ENCODE measurements at places on chromosomes 4 and X.

DNA sequence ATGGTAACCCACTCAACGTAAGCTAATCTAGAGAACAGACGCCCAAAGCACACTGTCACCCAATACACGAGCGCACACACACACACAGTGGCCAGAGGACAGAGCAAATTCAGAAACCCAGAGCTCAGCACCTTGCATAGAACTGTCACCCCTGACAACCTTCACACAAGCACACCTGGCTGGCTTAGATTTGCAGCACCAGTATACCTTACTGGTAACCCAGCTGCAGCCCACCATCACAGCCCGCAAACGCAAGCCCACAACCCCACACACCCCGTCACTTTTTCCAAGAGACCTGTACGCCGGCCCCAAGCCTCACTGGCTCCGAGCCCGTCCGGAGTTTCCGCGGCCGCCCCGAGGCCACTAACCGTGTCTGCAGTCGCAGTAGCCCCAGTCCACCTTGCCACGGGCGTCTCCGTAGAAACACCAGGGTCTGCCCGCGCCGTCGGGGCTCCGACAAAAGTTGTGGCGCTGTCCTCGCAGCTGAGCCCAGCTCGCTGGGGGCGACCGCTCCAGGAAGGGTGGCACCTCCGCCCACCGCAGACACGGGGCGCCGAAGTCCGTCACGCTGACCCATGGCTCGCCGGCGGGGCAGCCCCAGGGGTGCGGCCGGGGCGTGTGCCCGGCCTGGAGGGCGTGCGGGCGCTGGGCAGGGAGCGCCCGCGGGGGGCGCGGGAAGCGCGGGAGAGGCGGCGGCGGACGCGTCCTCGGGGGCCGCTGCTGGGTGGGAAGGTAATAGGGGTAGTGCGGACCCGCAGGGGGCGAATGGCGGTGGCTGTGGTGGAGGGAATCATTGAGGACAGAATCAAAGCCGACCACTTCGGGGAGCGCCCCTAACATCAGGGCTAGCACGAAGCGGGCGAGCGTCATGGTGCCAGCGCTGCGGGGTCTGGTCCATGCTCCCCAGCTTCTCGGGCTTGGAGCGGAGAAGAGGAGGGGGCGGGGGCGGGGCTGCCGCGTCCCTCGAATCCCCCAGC, 664 bp downstream of the PRSS12 start:
- no peak for DNase-seq

- no peak for DNase-seq
Observed at GRCh38 chr4:152454398-152455011, 81.4 kb downstream of the FBXW7 start.

GRCh38 chr4:57710053-57710452, 599.9 kb upstream of the IGFBP7 start:
- no peak for DNase-seq

DNA sequence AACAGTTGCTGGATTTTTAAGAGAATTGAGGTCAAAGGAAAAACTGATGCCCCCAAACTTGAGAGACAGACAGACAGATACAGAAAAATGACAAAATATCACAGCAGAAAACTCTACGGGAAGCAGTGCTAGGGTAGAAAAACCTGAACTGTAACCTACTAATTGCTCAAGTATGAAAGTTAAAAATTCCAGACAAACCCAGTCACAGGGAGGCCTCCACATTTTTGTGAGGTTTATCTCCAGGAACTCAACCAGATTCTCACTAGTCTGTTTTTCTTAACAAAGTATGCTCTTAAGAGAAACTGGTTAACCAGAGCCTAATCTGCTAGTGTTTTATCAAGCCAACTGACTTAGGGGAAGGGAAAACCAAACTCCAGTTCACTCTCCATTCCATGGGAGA, 19.9 kb upstream of the PPP3CA start:
- no peak for DNase-seq

DNA sequence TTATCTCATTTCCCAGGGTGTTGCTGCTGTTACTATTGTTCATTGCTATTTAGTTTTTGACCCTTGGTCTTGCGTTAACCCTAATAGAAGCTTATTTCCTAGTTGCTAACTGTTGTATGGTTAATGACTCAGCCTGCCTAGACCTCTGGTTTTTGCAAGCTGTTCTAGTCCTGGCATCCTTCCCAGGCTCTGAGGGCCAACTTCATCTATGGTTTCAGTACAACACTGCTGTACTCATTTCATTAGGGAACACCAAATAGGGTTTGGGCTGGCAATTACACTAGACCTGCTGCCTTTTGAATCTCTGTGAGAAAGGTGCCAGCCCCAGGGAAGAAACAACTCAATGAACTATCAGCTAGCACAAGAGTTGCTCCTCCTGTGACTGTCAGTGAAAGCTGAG, 59.6 kb downstream of the DCX start:
- no peak for DNase-seq

GRCh38 chr4:53592122-53592521, 836 bp upstream of the LNX1 start:
- no peak for DNase-seq

DNA sequence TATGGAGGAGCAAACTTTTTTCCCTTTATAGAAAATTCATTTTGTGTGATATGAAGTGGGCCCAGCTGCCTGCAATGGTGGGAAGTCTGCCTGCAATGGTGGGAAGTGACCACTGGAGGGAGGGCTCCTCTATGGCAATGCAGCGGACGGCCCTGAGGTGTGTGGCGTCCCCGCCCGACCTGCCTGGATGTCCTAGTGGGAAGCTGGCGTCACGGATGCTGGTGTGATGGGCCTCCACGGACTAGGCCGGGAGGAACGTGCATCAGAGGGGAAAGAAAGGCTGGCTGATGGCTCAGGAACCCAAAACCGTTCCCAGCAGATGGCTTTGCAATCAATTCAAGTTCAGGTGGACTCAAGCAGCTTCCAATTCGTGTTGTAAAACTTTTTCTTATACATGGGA, 177.9 kb downstream of the AFAP1 start:
- peak; percentile 29 for DNase-seq

All from T-helper 1 cell (primary cell).